ENCODE measurements at places on chromosomes 11 and 22. TPM values are rescaled to one million over a fixed set of nuclear protein-coding genes. Genes with fewer than 3 reads are reported as not detected.

Gene ZNF214
- 6.0 TPM for total RNA-seq

Gene TCN1
- total RNA-seq, result 2.2 TPM

Gene SLC35C1
- 4.3 TPM for total RNA-seq

Gene TMEM132A
- total RNA-seq, result 33.5 TPM

Gene SCGB1D1
- not detected for total RNA-seq

Gene APOBEC3H
- not detected for total RNA-seq

Gene PKDREJ
- 2.4 TPM for total RNA-seq

Gene KRTAP5-1
- not detected for total RNA-seq

Gene FBLN1
- 248 TPM for total RNA-seq

Gene PANX2
- 0.96 TPM for total RNA-seq

Gene NCF4
- total RNA-seq, result 13.5 TPM

Gene MPPED1
- 1.9 TPM for total RNA-seq

Gene MMP10
- total RNA-seq, result 26.0 TPM

Gene TRIM68
- total RNA-seq, result 12.5 TPM

Gene CST6
- total RNA-seq, result 4.6 TPM

Gene SLCO2B1
- 45.3 TPM for total RNA-seq

All from umbilical cord (tissue), 2 donors.